ENCODE measurements at places on chromosomes 1 and 21.
A peak's percentile ranks its signal among the peaks of the same experiment; 100 is the strongest.

DNA sequence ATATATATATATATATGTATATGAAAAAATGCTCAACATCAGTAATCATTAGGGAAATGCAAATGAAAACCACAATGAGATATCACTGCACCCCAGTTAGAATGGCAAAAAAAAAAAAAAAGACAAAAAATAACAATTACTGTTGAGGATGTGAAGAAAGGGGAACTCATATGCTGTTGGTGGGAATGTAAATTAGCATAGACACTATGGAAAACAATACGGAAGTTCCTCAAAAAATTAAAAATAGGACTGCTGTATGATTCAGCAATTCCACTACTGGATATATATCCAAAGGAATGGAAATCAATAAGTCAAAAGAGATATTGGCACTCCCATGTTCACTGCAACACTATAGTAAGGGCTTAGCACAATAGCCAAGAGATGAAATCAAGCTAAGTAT, 41.5 kb upstream of the CTBS start:
- DNase-seq: no peak

DNA sequence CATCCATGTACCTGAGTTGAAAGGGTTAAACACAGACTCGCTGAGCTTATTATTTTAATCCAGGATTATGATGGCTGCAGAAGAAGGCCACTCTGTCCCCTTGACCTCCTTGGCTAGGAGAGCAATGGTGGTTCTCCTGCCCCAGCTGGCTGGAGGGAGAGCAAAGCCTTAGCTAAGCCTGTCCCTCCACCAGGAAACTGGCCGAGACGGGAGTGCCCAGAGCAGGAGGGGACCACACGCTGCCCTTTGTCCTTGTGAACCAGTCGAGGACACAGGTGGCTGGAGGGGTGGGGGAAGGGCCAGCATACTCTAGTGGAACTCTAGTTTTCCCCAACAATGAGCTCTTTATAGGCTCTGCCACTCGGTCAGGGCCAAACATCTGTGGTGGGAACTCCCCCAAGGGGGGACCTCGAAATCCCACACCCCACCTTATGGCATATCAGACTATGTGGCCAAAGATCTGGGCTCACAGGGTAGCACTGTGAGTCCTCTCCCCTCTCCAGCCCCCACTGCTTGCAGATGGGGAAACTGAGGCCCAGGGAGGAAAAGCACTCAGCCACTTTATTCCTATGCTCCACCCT, 12.9 kb downstream of the KIAA1614 start:
- no peak for DNase-seq

DNA sequence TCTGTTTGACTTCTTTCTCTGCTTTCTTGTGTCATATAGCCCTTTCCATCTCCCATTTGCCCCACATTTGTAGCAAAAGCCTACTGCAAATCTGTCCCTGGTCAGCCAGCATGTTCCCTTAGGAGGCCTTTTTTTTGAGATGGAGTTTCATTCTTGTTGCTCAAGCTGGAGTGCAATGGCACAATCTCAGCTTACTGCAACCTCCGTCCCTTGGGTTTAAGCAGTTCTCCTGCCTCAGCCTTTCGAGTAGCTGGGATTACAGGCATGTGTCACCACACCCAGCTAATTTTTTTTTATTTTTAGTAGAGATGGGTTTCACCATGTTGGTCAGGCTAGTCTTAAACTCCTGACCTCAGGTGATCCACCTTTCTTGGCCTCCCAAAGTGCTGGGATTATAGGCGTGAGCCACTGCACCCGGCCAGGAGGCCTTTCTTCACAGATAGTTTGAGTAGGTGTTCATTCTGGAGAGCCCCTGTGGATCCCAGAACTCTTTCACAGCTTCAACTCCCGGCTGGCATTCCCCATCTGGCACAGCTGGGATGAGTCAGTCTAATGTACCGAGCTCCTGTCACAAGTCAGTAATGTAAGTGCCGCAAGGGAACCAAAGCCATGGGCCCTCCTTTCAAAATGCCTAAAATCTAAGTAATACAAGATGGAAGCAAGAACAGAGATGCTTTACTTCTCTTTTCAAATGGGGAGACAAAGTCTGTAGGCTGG, 9.4 kb upstream of the NHLH1 start:
- DNase-seq: no peak

DNA sequence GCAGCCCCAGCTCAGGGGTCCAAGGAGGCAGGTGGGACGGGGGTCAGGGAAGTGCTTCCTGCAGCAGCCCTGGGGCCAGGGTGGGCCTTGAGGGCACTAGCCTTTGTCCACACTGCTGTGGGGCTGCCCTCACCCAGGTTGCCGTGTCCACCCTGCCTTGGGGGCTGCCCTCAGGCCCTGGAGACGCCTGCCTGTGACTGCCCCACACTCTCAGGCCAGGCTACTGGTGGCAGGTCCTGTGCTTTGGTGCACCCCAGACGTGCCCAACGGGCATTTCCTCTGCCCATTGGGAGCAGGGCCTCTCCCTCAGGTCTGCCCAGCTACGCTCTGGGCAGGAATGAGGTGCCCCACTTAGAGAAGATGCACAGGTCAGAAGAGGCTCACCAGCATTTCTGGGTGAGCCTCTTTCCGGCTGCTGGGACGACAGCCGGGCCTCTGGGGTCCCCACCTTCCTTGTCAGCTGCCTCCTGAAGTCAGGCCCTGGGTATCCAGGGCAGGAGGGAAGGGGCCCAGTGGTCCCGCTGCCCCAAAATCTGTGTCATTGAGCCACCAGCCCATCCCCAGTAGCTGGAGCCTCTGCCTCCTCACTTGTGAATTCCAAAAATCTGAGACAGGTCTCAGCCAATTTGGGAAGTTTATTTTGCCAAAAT, 2.7 kb upstream of the MMEL1 start:
- no peak for DNase-seq

DNA sequence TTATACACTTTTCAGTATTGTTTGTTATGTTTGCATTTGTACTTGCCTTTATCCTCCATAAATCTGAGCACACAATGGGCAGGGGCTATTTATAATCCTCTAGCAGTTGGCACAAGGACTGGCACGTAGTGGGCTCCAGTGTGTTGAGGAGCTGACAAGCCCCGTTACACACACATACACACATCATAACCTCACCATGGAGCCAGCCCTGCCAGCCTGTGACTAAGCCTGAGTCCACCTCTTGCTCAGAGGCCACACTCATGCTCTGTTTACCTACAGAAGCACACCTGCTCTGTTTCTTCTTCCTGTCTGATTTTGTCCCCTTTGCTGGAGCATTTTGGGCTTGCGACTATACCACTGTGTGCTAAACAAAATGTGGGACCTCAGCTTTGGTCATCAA, 64.5 kb upstream of the SPATA6 start:
- DNase-seq: no peak

DNA sequence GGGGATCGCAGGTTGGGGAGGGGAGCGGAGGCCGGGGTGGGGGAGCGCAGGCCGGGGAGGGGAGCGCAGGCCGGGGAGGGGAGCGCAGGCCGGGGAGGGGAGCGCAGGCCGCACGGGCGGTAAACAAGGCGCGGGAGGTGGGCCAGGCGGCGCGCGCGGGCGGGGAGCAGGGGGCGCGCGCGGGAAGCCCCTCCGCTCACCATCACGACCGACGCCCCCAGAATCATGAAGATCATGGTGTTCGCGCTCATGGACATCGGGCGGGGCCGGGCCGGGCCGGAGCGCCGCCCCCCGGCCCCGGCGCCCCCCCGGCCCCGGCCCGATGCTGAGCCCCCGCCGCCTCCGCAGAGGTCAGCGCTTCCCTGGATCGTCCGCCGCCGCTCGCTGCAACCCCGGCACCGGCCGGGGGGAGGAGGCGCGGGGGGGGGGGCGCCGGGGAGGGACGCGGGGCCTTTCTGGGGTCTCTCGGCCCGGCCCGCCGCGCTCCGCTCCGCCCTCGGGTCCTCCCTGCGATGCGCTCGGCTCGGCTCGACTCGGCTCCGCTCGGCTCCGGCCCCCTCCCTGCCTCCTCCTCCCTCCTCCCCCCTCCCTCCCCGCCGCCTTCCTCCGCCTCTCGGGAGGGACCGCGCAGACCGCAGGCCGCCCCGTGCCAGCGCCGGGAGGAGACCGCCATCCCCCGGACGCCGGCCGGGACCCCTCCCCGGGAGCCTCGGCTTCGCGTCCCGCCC, at the start of gene TMEM240:
TSS of gene TMEM240 (minus strand) at position 535 of the 728 bp plus-strand sequence. CDS start at position 257, 278 bp downstream.
- DNase-seq: peak; percentile 55

DNA sequence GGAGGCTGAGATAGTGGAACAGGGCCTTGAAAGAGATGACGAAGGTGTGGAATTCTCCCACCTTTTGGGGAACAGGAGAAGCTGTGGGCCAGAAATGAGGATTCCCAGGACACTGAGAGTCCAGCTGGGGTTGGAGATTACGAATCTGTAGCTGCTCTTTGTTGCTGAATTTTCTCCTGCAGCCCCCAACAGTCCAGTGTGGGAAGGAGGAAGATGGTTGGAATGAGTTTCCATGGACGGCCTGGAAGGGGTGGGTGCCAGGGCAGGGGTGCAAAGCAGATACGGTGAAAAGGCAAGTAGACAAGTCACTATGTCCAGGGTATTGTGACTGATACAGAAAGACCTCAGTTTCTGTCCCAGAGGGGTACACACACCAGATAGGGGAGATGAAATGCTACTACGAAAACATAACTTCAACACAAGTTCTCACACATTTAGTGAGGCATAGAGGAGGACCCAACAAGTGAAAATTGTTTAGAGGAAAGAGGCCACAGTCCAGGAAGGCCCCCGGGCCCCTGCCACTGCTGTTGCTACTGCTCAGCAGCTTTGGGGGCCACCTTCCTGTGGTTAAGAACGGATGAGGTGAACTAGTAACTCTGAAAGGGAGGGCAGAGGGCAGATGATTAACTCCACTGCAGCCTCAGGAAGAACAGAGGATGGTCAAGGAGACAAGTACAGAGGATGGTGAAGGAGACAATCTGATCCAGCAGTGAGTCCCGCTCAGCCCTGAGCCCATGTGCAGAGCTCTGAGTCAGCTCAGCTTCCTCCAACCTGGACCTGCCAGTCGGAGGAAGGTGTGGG, 7.3 kb downstream of the CD244 start:
- no peak for DNase-seq

DNA sequence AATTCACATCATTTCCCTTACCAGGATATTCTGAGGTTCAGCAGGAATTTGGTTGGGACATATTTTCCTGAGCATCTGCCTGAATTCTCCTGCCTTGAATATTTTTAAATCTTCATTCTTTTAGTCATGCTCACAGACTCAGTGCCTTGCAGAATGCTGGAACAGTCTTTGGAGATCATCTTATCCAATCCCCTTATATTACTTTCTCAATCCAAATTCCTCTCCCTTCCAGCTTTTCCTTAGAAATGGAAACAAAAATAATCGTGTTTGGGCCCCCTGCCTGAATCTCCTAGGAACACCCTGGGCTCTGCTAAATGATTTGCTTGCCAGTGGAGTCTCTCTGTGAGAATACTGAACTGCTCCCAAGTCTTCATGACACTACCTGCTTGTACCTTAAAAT, 38.4 kb downstream of the LHX8 start:
- no peak for DNase-seq

DNA sequence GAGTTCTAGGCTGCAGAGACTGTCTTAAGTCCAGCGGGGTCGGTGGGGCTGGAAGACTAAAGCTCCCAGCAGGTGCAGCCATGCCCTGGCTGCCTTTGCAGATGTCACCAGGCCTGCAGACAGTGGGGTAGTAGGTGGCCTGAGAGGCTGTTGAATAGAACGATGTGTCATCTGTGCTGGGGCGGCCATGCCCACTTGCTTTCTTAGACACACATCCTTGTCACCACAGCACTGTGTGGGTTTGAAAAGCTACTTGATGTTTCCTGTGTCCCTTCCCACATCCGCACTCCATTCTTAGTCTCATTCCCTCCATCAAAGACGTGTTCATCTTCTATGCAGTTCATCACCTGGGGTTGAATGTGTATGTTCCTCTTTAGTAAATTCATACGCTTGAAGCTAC, 184.5 kb upstream of the TMEM51 start:
- no peak for DNase-seq

GRCh38 chr21:45836268-45836655, 145.3 kb upstream of the COL6A1 start:
- DNase-seq: no peak

GRCh38 chr1:24745711-24746413, 615 bp downstream of the CLIC4 start:
- DNase-seq: no peak

DNA sequence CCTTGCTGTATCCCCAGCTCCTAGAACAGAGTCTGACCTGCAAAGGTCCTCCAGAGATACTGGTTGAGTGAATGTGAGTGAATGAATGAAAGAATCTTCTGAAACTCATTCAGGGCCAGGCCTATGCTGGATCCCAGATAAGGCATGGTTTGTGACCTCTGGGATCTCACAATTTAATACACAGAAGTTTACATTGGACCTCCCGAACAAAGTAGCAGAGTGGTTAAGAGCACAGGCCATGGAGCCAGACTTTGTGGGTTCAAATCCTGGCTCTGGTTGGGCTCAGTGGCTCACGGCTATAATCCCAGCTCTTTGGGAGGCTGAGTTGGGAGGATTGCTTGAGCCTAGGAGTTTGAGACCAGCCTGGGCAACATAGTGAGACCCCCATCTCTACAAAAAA, 50.8 kb upstream of the CTPS1 start:
- no peak for DNase-seq

DNA sequence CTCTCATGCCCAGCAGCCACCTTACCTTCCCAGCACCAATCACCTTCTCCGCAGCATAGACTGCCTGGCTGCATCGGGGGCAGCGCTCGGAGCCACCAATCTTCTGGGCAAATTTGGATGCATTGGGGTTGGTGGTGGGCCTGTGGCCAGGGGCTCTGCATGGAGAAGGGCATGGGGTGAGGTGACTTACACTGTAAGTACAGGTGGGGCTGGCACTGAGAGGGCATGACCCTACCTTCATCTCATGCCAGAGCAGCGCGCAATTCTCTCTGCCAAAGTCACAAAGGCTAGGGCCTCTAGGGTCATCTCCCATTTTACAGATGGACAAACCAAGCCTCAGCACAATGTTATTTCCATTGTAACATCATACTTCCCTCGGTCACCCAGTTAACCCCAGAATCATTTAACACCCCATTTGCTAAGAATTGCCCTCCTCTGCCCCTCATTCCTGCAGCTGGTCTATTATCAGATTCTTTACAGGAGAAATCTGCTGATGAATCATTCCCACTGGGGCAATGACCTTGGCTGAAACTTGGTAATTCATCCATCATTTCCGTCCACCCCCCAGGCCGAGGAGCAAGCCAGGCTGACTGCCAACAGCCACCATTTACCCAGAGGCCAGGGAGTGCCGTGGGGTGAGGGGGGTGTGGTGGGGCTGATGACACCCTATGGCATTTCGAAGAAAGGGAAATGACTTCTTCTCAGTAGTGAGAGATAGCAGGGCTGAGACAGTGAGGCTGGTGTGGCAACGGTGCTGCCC, 17.9 kb downstream of the CSRP1 start:
- DNase-seq: no peak

GRCh38 chr1:67939186-67939743, 106.0 kb upstream of the GNG12 start:
- no peak for DNase-seq

DNA sequence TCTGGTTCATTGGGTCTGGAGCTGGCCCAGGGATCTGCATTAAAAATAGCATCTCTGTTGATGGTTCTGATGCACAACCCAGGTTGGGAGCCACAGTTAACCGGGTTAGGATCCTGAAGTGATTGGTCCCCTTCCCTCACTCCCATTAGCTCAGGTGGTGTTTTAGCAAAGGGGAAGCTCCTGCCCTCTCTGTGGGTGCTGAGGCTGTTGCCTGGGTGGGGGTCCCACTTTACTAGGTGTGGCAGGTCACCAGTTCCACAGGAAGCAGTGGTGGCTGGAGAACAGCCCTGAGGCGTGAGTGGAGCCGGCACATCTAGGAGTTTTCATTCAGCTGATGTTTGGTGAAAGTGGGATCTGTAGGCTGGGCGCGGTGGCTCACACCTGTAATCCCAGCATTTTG, 86.5 kb downstream of the MAN1C1 start:
- DNase-seq: no peak

Data from activated CD4-positive, alpha-beta T cell treated with anti-CD3 and anti-CD28 coated beads, Interleukin-2, amount 50 U/mL, for 1 hour (primary cell).